ENCODE measurements at places on chromosomes 4 and X.
A peak's percentile ranks its signal among the peaks of the same experiment; 100 is the strongest.

- DNase-seq, result no peak
These were observed 84.3 kb downstream of the TRAM1L1 start for GRCh38 chr4:117001077-117001476.

GRCh38 chr4:55854129-55854528 is 681 bp downstream of the EXOC1 start:
- DNase-seq, result no peak

GRCh38 chr4:185728893-185729292 is 83.1 kb downstream of the SORBS2 start:
- no peak for DNase-seq

GRCh38 chrX:149541521-149542047 is 772 bp downstream of the EOLA1 start:
- DNase-seq, result no peak

DNA sequence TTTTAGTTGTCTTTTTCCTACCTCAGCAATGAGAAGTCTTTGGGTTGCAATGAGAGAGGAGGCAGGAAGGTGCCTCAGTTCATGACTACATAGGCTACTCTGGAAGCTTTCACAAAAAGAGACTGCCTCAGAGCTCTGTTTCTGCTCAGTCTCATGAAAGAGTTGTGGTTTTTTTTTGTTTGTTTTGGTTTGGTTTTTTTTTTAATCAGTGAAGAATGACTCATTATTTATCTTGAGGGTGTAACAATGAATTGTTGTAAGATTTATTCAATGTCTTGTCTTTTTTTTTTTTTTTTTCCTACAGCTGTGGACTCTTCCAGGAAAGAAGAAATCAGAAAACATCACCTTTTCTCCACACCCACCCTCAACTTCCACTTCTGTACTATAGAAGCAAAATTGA is 67.5 kb upstream of the CXCL13 start:
- no peak for DNase-seq

DNA sequence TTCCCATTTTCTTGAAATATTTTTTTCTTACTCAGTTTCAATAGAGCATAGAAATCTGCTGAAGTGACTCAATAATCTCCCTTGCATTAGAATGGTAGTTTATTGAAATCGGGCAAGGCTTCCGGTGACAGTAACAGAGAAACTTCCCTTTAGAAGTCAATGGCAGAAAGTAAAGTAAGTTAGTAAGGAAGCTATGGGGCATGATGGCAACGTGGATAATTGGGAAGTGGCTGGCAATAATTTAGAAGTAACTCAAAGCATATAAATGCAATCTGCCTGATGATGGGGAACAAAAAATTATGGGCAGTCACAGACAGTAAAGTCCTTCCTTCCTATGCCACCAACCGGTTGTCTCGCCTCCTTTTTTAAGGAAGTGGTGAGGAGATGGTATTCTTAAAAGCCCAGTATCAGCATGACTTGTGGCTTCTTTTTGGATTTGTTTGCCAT is 7.6 kb downstream of the CYBB start:
- DNase-seq, result no peak

DNA sequence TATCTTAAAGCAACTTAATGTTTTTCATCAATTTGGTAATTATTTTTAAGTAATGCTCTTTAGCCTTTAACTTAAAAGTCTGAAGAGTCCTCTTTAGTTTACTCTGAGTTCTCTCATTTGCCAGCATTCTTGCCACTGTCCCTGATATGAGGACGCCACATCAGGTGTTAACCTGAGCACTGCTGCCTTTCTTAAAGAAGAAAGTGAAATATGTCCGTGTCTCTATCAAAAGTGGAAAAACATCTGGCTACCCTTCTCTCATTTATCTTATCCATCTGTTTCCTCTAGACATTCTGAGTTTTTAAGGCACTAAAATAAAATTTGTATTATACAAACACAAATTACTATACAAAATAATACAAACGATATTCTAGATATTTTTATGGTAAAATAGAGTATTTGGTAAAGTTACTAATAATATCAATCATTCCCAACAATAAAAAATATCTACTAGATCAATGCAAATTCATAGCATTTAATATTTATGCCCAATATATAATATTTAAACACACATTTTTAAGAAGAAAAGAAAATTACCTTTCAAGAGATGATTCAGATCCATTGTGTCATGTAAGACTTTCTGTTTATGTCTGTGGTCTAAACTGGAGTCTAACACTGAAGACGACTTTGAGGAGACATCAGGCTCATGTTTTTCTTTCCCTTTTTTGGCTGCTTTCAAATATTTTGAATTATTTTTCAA is 14.0 kb downstream of the CFAP97 start:
- no peak for DNase-seq

DNA sequence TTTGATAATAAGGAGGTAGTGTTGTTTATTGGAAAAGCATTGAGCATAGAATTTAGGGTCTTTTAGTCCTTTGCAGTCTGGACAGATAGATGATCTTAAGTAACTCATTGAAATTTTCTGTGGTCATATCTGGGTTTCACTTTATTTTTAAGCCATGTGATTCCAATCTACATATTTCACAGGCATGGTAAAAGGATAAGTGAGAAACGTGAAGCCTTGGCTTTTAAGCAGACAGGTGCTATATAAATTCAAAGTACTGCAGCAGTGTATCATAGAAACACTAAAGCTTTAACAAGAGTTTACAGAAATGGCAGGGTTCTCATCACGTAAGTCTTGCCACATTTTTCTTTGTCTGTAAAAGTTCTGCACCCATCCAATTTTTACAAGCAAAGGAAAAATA is 4.9 kb downstream of the PLS3 start:
- DNase-seq, result no peak

DNA sequence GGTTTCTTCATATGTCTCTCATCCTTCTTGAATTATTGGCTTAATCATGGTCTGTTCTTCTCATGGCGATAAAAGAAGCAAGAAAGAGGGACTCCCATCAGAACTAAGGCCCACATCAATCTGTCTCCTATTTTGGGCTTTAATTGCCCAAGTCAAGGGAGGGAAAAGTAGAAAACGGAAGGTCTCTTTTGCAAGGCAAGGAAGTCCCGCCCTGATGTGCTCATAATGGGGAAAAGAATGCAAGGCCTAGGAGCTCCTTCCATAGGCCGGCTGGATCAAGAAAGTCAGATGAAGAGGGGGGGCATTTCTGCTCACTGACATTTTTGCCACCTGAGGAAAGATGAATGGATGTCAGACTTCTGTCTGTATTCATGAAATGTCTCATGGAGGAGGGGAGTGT is 127.7 kb upstream of the RPS6KA3 start:
- no peak for DNase-seq

- no peak for DNase-seq
These were observed 807 bp downstream of the SEL1L3 start for GRCh38 chr4:25861951-25862410.

GRCh38 chrX:53281963-53282695 is 745 bp upstream of the IQSEC2 start:
- no peak for DNase-seq

- no peak for DNase-seq
These were observed 129.0 kb downstream of the VSIG4 start for GRCh38 chrX:65910899-65911298.

GRCh38 chrX:10633722-10634121 is 13.3 kb upstream of the MID1 start:
- no peak for DNase-seq

- no peak for DNase-seq
These were observed 300.1 kb upstream of the DDX53 start for GRCh38 chrX:22699581-22700091.

DNA sequence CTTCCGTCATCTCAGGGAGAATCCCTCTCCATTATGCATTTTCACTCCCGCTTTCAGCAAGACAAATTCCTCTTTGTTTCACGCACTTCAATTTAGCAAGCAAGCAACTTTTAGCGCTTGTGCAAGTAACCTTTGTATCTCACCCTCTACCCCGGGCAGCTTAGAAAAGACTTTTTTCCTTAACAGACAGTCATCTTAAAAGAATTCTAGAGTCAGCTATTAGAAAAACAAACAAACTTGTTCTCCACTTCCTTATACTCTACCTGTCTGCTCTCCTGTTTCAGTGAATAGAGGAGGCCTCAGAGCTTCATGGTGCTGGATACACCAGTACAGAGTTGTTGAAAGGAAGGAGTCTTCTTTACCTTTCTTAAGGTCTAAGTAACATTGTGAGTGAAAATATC is 12.1 kb downstream of the TIGD2 start:
- DNase-seq, result no peak

DNA sequence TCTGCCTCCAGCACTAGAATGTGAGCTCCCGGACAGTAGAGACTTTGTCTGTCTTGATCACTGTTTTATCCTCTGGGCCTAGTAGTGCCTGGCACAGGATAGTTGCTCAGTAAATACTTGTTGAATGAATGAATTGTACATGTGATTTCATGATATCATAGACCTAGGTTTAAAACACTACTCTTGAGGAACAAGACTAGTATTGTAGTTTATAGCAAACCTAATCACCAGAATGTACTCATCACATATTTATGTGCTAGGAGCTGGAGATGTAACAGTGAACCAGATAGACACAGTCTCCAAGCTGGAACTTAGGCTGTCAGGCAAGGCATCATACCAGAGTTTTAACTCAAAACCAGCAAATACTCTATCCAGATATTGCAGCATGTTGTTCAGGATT is 23.5 kb downstream of the GAB3 start:
- no peak for DNase-seq

DNA sequence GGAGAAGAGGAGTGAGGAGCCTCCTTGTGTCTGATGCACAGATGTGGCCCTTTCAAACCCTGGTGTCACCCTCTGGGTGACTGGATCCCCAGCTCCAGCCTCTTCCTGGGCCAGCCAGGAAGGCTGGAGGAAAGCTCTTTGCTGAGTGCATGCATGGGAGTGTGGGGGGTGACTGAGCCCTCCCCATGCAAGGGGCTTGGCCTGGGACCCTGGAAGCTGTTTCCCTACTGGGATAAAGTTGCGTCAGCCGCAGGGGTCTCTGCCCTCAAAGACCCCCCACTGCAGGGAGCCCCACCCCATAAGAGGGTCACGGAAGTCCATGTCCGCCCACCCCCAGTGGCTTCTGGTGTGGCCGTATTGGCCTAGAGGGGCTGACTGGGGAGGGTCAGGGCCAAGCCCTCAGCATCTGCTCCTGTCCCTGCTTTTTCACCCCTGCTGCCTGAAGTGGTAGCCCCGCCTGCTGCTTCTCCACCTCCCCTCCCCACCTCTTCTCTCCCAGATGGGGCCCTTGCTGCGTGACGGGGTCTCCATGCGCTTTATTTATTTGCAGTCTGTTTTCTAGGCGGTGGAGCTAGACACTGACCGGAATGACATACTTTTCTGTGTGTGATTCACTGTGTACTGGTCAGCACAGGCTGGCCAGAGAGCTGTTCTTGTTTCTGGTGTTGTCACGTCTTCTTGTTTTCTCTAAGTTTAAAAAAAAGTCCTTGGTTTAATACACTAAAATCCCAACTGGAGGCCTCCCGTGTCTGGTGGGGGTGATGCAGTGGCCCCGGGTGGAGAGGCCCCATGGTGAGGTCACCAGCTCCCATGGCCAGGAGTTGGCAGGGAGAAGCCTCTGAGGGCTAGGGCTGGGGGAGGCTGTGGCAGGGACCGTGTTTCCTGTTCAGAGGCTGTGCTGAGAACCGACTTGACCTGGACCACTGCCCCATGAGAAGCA is 3.6 kb downstream of the SMIM10L2A start:
- no peak for DNase-seq

- DNase-seq, result no peak
These were observed 5.4 kb upstream of the USP46 start for GRCh38 chr4:52664479-52664878.

DNA sequence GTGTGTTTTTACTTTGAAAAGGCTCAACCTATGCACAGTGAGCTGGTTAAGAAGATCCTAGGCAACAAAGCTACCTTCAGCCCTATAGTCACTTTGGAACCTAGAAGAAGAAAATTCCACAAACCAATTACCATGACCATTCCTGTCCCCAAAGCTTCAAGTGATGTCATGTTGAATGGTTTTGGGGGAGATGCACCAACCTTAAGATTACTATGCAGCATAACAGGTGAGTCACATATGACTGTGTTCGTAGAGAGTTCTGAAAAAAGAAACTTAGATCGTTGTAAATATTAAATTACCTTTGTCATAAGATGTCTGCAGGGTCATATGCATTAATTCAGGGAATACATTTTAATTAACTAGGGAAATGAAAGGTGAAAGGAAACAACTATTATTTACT is 287.1 kb downstream of the ANK2 start:
- no peak for DNase-seq

- peak; percentile 72 for DNase-seq
These were observed 3.0 kb upstream of the UBA1 start for GRCh38 chrX:47190445-47191269.

DNA sequence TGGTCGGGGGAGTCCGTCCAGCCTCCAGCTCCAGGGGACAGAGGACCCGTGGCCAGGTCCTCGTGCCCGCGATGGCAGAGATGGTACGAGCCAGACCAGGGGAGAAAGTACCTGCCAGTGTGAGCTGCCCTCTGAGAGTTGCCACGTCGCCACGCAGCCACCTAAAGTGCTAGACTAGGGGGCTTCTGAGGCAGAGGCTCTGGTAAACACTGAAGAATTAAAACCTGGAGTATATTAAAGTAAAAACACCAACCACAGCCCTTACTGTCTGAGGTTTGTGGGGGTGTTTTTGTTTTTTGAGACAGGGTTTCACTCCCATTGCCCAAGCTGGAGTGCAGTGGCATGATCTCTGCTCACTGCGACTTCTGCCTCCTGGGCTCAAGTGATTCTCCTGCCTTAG is 60.1 kb upstream of the SORCS2 start:
- no peak for DNase-seq

- no peak for DNase-seq
These were observed 26.6 kb downstream of the NFKB1 start for GRCh38 chr4:102527695-102528283.

DNA sequence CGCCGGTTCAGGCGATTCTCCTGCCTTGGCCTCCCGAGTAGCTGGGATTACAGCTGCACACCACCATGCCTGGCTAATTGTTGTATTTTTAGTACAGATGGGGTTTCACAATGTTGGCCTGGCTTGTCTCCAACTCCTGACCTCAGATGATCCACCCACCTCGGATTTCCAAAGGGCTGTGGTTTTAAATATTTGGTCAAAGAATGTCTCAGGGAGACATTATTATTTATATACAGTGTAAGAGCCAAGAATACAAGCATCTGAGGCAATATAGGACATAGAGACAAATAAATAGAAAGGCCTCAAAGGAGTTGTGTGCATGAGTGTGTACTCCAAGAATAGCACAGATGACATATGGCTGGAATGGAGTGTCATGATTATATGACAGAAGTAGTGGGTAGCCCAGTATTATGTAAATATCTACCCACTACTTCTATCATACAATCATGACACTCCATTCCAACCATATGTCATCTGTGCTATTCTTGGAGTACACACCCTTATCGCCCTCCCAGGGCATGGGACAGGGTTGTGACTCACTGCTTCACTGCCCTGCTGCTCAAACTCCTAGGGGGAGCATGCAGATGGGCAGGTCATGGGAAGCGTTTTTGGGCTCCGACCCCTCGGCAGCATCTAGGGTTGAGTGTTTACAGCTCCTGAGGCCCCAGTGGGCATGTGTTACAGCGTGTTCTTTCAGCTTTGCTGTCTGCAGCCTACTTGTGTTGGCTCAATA is 1649.8 kb upstream of the PCDH10 start:
- no peak for DNase-seq

GRCh38 chrX:17024886-17025285 is 78.4 kb downstream of the REPS2 start:
- no peak for DNase-seq
